ENCODE measurements at places on chromosomes 5 and 9. TPM values are rescaled to one million over a fixed set of nuclear protein-coding genes. Genes with fewer than 3 reads are reported as not detected.

DNA sequence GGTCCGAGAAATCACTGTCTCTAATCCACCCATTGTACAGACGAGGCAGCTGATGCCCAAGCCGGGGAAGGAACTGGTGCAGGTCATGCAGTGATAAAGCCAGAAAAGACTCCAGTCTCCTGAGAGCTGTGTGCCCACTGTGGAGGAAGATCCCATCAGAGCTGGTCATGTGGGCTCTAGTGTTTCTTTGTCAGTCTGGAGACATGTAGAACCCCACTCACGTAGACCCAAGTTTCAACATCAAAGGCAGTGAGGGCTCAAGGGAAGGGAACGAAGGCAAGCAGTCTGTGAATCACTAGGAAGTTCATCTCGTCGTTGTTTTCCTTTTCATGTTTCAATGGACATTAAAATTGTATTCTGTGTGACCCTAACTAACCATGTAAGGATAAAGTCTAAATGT is 14.6 kb upstream of the GLIPR2 start:
- H3K27me3 ChIP-seq = no peaks in the 10 kb centered on the region
- H3K4me1 ChIP-seq = no peaks in the 10 kb centered on the region
- DNase-seq = no peak

DNA sequence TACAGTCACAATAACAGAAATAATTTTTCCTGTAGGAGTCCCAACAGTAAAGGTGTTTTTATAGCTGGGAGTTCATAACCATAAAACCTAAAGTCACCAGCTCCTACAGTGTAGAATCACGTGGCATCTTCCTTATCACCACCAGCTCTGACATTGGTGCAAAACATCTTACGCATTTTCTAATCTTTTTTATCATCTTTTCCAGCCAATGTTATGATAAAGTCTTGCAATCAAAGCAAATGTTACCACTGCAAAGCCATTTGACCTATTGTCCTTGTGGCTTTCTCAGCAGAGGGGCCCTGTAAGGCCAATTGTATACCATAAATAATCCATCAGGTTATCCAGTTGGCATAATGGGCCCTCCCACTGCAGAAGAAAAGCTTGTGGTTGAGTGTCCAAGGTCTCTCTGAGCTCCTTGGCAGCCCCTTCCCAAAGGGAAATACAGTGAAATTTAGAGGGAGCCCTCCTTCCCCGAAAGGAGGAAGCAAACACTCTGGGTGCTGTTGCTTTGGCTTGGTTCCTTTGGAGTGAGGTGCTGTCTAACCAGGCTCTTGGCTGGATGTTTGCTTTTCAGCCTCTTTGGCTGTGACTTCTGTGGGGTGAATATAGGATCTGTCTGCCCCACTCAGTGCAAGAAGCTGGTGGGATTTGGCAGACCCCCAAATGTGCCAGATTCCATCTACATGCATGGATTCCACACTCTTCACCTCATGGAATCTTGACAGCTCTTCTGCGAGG is 29.3 kb upstream of the CPEB4 start:
- no peak overlapping the region for H3K27ac ChIP-seq
- no peaks in the 10 kb centered on the region for H3K36me3 ChIP-seq
- H3K4me3 ChIP-seq = no peak overlapping the region
- DNase-seq = no peak
- H3K27me3 ChIP-seq = no peaks in the 10 kb centered on the region

GRCh38 chr9:34562135-34562745 is 27.3 kb downstream of the CNTFR start:
- H3K27me3 ChIP-seq = no peaks in the 10 kb centered on the region
- no peak overlapping the region for H3K4me3 ChIP-seq
- H3K36me3 ChIP-seq = no peaks in the 10 kb centered on the region
- peaks cover 13% of the 10 kb centered on the region for H3K4me1 ChIP-seq

The BRINP1 gene
- total RNA-seq = not detected

DNA sequence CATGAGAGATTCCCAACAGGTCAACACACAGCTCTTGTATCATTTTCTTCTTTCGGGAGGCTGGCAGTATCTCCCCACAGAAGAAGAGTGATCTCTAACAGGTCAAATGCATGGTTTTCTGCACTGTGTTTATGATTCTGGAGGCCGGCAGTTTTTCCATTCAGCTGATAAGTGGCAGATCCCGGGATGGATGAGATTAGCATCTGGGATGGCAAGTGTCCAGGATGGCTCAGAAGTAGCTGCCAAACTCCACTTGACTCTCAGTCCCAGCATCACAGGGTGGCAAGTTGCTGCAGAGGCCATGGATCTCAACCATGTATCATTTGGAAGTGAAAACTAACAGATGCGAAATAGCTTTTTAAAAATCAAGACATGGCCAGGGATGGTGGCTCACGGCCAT is 97.8 kb upstream of the SLC44A1 start:
- DNase-seq = no peak
- H3K27me3 ChIP-seq = no peaks in the 10 kb centered on the region
- no peak overlapping the region for H3K27ac ChIP-seq
- H3K36me3 ChIP-seq = no peaks in the 10 kb centered on the region
- no peaks in the 10 kb centered on the region for H3K4me1 ChIP-seq
- H3K4me3 ChIP-seq = no peak overlapping the region

DNA sequence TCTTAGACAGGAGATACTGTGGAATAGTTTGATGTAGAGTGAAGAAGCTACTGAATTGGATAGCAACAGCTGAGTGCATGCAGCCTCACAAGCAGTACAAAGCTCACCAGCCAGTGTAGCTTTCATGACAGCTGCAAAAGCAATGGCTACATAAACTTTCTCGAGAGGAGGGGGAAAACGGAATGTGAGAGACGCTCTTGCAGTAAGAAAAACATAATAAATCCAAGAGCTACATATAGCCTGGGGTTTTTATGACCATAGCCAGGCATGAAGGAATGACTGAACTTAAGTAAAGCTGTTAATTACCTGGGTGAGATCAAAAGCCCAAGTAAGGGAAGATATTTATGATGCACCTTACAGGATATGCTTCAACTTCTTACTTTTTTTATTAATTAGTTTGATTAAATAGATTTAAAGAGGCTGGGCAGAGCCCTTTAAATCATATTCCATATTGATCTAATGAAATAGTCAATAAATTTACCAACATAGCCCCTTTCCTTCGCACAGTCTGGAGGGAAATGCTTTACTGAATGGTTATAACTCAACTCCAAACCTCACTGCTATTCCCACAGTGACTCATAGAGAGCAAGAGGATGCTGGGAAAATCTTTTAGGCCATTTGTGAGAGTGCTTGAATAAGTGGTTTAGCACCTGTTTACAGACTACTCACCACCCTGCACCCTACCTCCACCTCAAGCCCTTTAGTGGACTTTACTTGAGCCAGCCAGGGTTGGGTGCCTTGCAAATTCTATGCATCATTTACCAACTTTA is 407.2 kb upstream of the CLINT1 start:
- H3K36me3 ChIP-seq = no peaks in the 10 kb centered on the region
- no peaks in the 10 kb centered on the region for H3K4me1 ChIP-seq
- peak; percentile 23 for DNase-seq
- H3K4me3 ChIP-seq = no peak overlapping the region
- no peaks in the 10 kb centered on the region for H3K27me3 ChIP-seq
- H3K27ac ChIP-seq = peak overlapping the region; percentile 30

GRCh38 chr5:107977550-107978071 is 306.9 kb upstream of the EFNA5 start:
- no peak for DNase-seq
- H3K4me3 ChIP-seq = no peak overlapping the region
- no peaks in the 10 kb centered on the region for H3K27me3 ChIP-seq
- H3K36me3 ChIP-seq = no peaks in the 10 kb centered on the region

Measured in uterus (tissue), 4 donors.